ENCODE measurements at places on chromosomes 12 and 14.

GRCh38 chr12:17035372-17035771, 429.4 kb upstream of the LMO3 start:
- no peaks in the 10 kb centered on the region for H3K27me3 ChIP-seq
- no peak for DNase-seq
- no peaks in the 10 kb centered on the region for H3K36me3 ChIP-seq
- H3K4me1 ChIP-seq = no peaks in the 10 kb centered on the region

- no peak within 1 kb of the TSS for H3K27ac ChIP-seq
- peaks cover 6% of the 10 kb centered on the region for H3K4me1 ChIP-seq
- peaks cover 9% of the 10 kb centered on the region for H3K36me3 ChIP-seq
- no peak within 1 kb of the TSS for H3K4me3 ChIP-seq
Measured at GRCh38 chr14:23469127-23469905, at the start of gene NGDN. TSS of gene NGDN (plus strand) at chr14:23469703. CDS start at chr14:23469716, 13 bp downstream.

DNA sequence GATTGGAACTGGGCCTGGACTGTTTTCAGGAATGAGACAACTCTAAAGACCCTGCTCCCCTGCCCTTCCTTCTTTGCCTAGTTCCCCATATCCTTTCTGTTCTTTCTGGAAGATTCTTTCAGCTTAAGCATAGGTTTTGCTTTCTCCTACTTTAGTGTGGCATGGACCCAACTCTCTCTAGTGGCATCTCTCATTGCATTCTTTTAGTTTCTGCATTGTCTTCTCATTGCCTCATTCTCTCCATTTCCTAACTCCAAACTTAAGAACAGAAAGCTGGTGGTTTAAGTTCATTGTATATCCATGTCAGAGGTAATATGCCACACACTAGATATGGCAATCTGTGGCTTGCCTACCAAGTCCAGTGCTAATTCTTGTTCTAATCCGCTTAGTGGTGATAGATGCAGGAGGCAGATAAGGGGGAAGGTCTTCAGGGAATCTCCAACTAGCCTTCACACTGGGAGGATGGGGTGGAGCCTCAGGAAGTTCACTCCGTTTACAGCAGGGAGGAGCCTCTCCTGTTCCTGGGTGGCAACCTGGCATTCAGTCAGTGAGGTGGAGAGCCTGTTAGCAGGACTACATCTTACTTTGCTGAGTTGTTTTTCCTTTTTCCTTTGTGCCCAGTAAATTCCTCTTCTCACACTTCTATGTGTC, 165.1 kb upstream of the LMNTD1 start:
- no peak overlapping the region for H3K27ac ChIP-seq
- H3K4me1 ChIP-seq = no peaks in the 10 kb centered on the region
- H3K36me3 ChIP-seq = no peaks in the 10 kb centered on the region
- no peaks in the 10 kb centered on the region for H3K27me3 ChIP-seq
- H3K4me3 ChIP-seq = no peak overlapping the region

GRCh38 chr12:106753526-106753925, 21.0 kb upstream of the RIC8B start:
- DNase-seq = no peak
- peaks cover 7% of the 10 kb centered on the region for H3K4me1 ChIP-seq
- no peak overlapping the region for H3K4me3 ChIP-seq
- no peaks in the 10 kb centered on the region for H3K27me3 ChIP-seq
- no peaks in the 10 kb centered on the region for H3K36me3 ChIP-seq
